Urothelium cell line (cell line): ENCODE measurements at places on chromosomes 1 and 21.

GRCh38 chr21:32119811-32120210, 159.0 kb downstream of the MIS18A start:
- no peak for DNase-seq

- DNase-seq = no peak
Measured at GRCh38 chr1:160367934-160368923, 1.4 kb downstream of the NHLH1 start.

GRCh38 chr1:226405411-226405988, 2.4 kb downstream of the PARP1 start:
- no peak for DNase-seq

- DNase-seq = peak; percentile 11
Measured at GRCh38 chr1:214002472-214002871, 14.7 kb downstream of the PROX1 start.

DNA sequence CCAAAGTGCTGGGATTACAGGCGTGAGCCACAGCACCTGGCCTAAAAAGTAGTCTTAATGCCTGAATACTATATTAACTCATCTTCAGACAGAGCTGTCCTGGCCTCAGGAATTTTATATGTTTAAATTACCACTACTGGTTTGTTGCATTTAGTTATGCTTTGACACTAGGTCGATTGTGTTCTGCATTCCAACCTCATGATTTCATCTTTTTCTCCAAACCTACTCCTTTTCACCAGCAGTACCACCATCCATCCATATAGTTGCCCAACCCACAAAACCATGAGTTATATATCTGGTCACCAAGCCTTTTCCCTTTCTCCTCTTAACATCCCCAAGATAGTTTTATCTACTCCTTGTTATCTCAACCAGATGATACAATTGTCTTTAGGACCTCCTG, 22.6 kb downstream of the FMO5 start:
- peak; percentile 28 for DNase-seq
